T-helper 17 cell (primary cell): ENCODE measurements at places on chromosomes 5 and 9. TPM values are rescaled to one million over a fixed set of nuclear protein-coding genes. Genes with fewer than 3 reads are reported as not detected.

Gene INSL6
- total RNA-seq: not detected

Gene SHOC1
- not detected for total RNA-seq

Gene WNT8A
- not detected for total RNA-seq

Gene GAPT
- total RNA-seq: 2.0 TPM

Gene GRXCR2
- not detected for total RNA-seq

Gene PCDHA3
- total RNA-seq: not detected

Gene C6
- total RNA-seq: not detected

Gene INSYN2B
- not detected for total RNA-seq

DNA sequence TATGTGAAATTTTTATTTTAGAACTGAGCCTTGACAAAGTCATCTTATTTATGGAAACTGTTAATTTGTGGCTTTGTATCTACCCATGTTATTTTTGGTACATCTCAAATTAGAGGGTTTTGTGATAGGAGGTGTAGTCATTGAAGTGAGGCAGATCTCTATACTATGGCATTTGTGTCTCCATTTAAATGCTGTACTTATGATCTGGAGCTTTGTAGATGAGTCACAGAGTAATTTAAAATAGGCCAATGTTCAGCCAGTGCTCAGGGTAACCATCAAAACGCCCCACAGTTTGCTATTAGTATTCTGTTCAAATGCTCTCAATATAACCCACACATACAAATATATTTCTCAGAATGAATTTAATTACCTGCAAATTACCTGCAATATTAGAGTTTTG is 351.5 kb upstream of the KLF9 start:
- H3K4me1 ChIP-seq: no peaks in the 10 kb centered on the region
- no peak for DNase-seq
- H3K27me3 ChIP-seq: peaks cover 5% of the 10 kb centered on the region
- no peaks in the 10 kb centered on the region for H3K36me3 ChIP-seq

- no peak for DNase-seq
- H3K4me1 ChIP-seq: no peaks in the 10 kb centered on the region
- no peak overlapping the region for H3K27ac ChIP-seq
- no peaks in the 10 kb centered on the region for H3K36me3 ChIP-seq
Observed at GRCh38 chr5:64147849-64148441, 17.7 kb upstream of the RNF180 start.

- H3K27me3 ChIP-seq: no peaks in the 10 kb centered on the region
- no peaks in the 10 kb centered on the region for H3K4me1 ChIP-seq
- no peak overlapping the region for H3K27ac ChIP-seq
- no peak overlapping the region for H3K4me3 ChIP-seq
Observed at GRCh38 chr5:128406803-128407202, 131.2 kb downstream of the FBN2 start.

- H3K27me3 ChIP-seq: peaks cover 16% of the 10 kb centered on the region
- no peak for DNase-seq
- H3K4me1 ChIP-seq: peaks cover 2% of the 10 kb centered on the region
Observed at GRCh38 chr9:134738869-134739659, 97.5 kb downstream of the COL5A1 start.

- DNase-seq: no peak
- H3K36me3 ChIP-seq: no peaks in the 10 kb centered on the region
- no peak overlapping the region for H3K4me3 ChIP-seq
- H3K27me3 ChIP-seq: no peaks in the 10 kb centered on the region
Observed at GRCh38 chr5:147554261-147554817, 44.5 kb upstream of the DPYSL3 start.

DNA sequence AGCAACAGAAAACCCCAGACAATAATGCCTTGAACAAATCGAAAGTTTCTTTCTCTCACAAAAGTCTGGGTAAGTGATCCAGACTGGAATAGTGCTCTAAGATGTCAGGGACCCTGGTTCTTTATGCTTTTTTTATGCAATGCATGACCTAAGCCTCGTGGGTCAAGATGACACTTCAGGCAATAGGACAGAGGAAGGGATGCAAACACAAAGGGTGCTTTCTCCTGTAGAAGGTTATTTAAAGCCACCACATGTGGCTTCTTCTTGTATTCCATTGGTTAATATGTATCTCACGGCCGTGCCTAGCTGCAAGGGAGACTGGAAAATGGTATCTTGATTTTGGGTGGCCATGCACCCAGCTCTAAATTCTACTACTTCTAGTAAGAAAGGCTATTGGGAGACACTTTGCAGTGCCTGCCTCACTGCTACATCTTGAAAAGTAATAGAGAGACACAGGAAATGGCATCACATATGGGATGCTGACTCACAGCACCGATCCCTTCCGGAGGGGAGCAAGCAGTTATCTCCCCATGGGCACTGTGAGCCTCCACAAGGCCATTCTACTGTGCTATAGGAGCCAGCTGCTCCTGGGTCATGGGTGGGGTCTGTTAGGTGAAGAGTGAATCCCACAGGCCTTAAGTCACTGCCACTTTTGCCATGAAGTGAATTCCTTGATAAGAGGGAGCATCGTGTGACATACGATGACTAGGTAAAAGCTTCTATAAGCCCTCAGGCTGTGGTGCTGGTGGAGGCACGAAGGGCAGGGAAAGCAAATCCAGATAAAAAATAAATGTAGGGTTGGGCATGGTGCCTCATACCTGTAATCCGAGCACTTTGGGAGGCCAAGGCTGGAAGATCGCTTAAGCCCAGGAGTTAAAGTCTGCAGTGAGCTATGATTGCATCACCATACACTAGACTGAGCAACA is 32.5 kb upstream of the RAB14 start:
- no peak overlapping the region for H3K27ac ChIP-seq
- DNase-seq: no peak
- H3K27me3 ChIP-seq: no peaks in the 10 kb centered on the region
- no peak overlapping the region for H3K4me3 ChIP-seq

- H3K4me1 ChIP-seq: no peaks in the 10 kb centered on the region
- H3K27ac ChIP-seq: no peak overlapping the region
- H3K27me3 ChIP-seq: no peaks in the 10 kb centered on the region
Observed at GRCh38 chr5:128408622-128409021, 129.4 kb downstream of the FBN2 start.

- H3K27me3 ChIP-seq: no peaks in the 10 kb centered on the region
- no peaks in the 10 kb centered on the region for H3K36me3 ChIP-seq
- H3K4me3 ChIP-seq: no peak overlapping the region
- peaks cover 60% of the 10 kb centered on the region for H3K4me1 ChIP-seq
Observed at GRCh38 chr5:154779105-154779504, 23.9 kb downstream of the LARP1 start.

- H3K27ac ChIP-seq: no peak overlapping the region
- no peaks in the 10 kb centered on the region for H3K36me3 ChIP-seq
- peaks cover 5% of the 10 kb centered on the region for H3K27me3 ChIP-seq
- no peak overlapping the region for H3K4me3 ChIP-seq
- DNase-seq: no peak
Observed at GRCh38 chr5:98568336-98568735, 205.1 kb upstream of the RGMB start.

DNA sequence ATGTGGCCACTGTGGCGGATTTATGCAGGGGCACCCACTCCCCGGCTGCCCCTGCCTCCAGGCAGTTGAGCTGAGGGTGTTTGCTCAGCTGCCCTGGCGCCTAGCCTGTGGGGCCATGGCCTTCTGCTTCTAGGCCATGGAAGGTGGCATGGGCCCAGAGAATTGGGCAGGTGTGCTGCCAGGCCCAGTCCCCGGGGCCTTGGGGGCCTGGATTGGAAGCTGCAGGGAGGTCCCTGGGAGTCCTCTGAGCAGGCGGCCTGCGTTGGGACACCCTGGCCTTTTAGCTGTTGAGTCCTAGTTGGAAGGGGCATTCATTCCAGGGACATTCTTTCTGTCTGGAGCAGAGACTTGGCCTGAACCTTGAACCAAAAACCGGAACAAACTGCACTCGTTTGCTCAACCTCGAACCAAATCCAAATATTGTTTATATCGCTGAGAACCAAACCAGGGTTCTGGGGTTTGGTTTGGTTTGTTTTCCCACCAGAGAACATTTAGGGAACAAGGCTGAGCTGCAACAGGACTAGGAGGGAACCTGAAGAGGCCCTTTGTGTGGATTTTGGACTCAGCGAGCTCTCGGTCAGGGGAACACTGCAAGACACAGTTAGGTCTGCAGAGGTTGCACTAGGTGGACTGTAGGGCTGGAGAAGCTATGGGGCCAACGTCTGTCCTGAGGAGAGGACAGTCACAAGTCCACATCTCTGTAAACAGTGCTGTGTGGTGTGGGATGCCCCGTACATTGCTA is 116.8 kb downstream of the BOD1 start:
- DNase-seq: no peak
- H3K36me3 ChIP-seq: no peaks in the 10 kb centered on the region
- no peak overlapping the region for H3K4me3 ChIP-seq
- peaks cover 20% of the 10 kb centered on the region for H3K27me3 ChIP-seq
- H3K27ac ChIP-seq: no peak overlapping the region

DNA sequence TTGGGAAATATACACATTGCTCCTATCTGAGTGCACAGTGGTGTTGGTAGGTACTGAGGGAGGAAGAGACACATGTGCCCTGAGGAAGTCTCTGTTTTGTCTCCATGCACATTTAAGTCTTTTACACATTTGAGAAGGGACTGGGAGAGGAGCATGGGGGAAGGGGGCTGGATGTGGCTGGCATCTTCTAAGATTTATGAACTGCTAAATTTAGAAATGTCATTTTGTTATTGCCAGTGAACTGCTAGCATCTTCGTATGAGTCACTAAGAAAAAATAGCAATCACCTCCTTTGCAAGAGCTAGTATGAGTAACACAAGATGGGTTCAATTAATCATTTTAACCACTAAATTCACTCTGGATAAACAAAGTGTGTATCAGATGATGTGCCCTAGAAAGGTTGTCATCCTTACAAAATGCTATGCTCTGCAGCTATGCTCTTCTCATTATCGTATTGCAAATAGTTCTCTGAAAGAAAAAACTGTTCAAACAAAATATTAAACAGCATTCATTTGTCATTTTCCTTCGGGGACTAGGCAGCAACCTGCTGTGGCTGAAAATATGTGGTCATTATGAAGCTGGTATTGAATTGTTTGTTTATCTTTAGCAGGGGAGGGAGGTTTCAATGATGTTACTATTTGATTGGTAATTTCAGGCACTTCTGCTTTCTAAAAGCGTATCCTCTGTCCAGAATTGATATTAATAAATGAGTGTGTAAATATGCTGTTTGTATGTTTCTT is 236.5 kb downstream of the DMRTA1 start:
- no peak for DNase-seq
- H3K4me1 ChIP-seq: no peaks in the 10 kb centered on the region
- H3K27ac ChIP-seq: no peak overlapping the region
- no peaks in the 10 kb centered on the region for H3K27me3 ChIP-seq
- no peak overlapping the region for H3K4me3 ChIP-seq

DNA sequence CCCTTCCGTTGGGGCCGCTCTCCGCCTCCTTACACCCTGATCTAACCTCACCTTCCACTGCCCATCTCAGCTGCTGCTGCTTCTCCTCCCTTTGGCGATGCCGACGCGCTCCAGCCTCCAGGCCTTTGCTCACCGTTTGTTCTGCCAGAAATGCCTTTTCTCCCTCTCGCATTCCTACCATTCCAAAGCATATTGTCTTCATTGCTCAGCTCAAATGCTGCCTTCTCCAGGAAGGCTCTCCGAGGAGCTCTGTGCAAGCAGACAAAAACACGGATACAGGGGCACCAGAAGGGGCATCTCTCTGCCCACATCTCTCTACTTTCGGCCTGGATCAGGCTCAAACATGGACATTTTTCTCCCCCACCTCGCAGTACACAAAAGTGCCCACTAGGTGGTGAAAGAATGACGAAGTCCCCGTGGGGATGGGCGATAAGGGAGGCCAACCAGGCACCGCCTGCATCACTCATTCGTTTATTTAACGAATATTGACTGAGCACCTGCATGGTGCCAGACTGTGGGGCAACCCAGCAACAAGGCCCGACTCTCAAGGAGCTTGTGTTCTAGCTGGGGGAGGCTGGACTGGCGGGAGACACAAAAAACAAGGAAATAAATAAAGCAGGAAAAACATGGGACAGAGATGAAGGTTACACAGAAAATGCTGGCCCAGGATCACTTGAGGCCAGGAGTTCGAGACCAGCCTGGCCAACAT is 7.3 kb upstream of the GRHPR start:
- peaks cover 3% of the 10 kb centered on the region for H3K36me3 ChIP-seq
- peak overlapping the region; percentile 84 for H3K27ac ChIP-seq
- H3K4me3 ChIP-seq: peak overlapping the region; percentile 47
- H3K27me3 ChIP-seq: peaks cover 8% of the 10 kb centered on the region

DNA sequence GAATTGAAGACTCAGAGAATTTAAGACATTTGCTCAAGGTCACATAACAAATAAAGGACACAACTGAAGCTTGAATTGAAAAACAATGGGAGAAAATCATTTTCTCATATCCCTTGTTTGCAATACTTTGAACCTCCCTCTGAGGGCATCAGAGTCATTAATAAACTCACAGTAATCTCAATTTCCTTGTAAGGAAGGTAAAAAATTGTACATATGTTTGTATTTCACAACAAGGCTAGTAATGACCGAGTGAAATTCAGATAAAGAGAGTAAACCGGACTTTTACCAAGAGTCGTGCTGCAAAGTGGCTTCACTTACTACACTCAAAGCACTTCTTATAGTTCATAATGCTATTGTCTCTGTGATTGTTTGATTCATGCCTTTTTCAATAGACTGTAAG is 665.0 kb downstream of the NR2F1-AS1 start:
- no peak overlapping the region for H3K27ac ChIP-seq
- no peaks in the 10 kb centered on the region for H3K4me1 ChIP-seq
- no peaks in the 10 kb centered on the region for H3K27me3 ChIP-seq
- DNase-seq: no peak

- H3K27ac ChIP-seq: no peak overlapping the region
- peaks cover 5% of the 10 kb centered on the region for H3K36me3 ChIP-seq
- no peak overlapping the region for H3K4me3 ChIP-seq
- H3K4me1 ChIP-seq: peaks cover 7% of the 10 kb centered on the region
- no peak for DNase-seq
- peaks cover 24% of the 10 kb centered on the region for H3K27me3 ChIP-seq
Observed at GRCh38 chr5:154087260-154087659, 48.5 kb downstream of the MFAP3 start.

DNA sequence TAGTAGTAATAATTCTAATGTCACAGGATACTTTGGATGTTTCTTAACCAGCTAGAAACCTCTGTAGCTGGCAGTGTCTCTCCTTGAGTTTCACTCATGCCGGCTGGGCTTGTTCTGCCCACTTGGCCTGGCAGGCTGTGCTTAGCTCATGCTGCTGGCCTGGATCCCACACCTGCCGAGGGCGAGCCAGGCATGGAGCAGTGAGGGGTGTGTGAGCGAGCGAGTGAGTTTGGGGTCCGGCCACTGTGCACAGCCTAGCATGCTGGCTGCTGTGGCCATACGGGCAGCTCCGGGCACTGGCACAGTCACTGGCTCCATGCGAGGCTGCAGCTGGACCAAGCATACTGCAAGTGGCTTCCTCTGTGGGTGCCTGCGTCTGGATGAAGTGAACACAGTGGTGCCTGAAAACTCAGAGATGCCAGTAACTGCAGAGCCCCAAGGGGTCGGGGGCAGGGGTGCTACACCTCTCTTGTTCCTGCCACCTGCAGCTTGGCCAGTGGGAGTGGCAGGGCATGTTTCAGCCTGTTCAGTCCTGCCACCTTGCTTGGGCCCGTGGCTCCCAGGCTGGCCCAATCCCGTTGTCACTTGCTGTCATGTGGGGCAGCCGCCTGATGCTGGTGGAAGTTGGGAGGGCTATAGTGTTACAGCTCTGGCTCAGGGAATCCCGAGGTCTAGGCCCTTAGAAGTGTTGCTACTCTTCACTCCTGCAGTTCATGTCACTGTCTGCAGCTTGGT is 9.9 kb downstream of the FSD1L start:
- H3K4me1 ChIP-seq: peaks cover 6% of the 10 kb centered on the region
- H3K27me3 ChIP-seq: no peaks in the 10 kb centered on the region
- H3K36me3 ChIP-seq: no peaks in the 10 kb centered on the region
- DNase-seq: no peak
- no peak overlapping the region for H3K4me3 ChIP-seq

GRCh38 chr5:1550287-1551076 is 26.7 kb upstream of the LPCAT1 start:
- H3K27ac ChIP-seq: no peak overlapping the region
- H3K4me3 ChIP-seq: no peak overlapping the region
- peaks cover 29% of the 10 kb centered on the region for H3K27me3 ChIP-seq
- H3K36me3 ChIP-seq: peaks cover 1% of the 10 kb centered on the region
- peaks cover 3% of the 10 kb centered on the region for H3K4me1 ChIP-seq
- no peak for DNase-seq
